ENCODE measurements at places on chromosomes 4 and X.

- DNase-seq: no peak
Observed at GRCh38 chr4:11264841-11265240, 163.9 kb downstream of the HS3ST1 start.

GRCh38 chr4:40937140-40937725 is 187.5 kb downstream of the NSUN7 start:
- DNase-seq: no peak

GRCh38 chrX:46580613-46581012 is 7.0 kb downstream of the CHST7 start:
- DNase-seq: no peak

DNA sequence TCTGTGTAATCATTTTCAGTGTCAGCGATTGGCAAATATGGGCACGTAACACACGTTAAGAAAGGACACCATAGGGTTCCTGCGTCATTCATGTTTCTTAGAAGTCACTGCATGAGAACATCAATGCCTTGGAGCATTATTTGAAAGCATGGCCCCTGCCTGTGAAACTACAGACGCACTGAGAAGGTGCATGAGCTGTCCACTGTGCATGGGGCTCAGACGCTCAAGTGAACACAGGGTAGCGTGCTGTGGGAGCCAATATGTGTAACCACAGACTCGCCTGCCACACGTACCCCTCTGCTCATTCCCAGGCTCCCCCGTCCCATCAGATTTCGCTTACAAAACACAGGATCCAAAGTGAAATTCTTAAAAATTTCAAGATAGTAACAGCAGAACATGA is 6.5 kb downstream of the PPP2R2C start:
- no peak for DNase-seq

GRCh38 chrX:20567108-20567507 is 300.4 kb upstream of the RPS6KA3 start:
- no peak for DNase-seq

DNA sequence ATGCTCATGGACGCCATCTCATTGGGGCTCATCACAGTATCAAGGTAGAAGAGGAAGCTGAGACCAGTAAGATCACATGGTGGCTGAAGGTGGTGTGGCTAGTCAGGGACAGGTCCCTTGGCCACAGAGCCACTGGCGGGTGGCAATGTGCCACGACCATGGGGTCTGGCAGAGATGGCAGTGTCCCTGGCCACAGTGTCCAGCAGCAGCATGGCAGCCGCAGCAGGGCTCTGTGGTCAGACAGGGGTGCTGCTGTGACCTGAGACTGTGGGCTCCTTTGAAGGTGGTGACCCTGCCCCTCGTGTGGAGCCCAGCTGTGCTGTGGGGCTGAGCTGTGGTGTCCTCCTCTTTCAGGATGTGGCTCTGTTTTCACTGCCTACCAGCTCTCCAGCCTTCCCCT is 2.2 kb upstream of the DOK7 start:
- DNase-seq: no peak

DNA sequence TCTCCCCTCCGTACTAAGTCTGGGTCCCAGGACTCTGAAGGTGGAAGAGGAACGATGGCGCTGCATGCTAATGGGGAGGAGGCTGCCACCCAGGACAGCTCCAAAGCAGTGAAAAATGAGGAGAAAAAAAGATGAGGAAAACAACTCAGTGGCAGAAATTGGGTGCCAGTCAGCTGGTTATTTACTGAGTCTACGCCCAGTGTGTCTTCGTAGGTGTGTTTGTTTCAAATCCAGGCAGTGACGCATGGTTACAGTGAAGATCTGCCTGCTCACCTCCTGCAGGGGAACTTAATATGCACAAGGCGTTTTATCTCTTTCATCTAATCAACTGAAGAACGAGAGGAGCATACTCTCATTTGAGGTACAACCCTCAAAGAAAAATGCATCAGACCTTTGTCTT is 70.9 kb upstream of the FBXW7 start:
- no peak for DNase-seq

DNA sequence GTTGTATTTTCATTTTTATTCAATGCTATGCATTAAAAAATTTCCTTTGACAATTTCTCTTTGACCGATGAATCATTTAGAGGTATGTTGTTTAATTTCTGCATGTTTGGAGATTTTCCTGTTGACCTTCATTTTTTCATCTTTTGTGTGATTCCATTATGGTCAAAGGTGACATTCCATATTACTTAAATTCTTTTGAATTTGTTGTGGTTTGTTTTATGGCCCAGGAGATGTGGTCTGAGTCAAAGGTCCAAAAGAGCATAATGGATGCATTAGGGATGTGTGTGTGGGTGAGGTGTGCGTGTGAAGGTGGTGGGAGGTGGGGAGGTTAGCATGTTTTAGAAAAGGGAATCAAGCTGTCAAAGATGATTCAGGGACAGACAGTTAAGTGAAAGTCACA is 76.0 kb upstream of the GIMD1 start:
- no peak for DNase-seq

DNA sequence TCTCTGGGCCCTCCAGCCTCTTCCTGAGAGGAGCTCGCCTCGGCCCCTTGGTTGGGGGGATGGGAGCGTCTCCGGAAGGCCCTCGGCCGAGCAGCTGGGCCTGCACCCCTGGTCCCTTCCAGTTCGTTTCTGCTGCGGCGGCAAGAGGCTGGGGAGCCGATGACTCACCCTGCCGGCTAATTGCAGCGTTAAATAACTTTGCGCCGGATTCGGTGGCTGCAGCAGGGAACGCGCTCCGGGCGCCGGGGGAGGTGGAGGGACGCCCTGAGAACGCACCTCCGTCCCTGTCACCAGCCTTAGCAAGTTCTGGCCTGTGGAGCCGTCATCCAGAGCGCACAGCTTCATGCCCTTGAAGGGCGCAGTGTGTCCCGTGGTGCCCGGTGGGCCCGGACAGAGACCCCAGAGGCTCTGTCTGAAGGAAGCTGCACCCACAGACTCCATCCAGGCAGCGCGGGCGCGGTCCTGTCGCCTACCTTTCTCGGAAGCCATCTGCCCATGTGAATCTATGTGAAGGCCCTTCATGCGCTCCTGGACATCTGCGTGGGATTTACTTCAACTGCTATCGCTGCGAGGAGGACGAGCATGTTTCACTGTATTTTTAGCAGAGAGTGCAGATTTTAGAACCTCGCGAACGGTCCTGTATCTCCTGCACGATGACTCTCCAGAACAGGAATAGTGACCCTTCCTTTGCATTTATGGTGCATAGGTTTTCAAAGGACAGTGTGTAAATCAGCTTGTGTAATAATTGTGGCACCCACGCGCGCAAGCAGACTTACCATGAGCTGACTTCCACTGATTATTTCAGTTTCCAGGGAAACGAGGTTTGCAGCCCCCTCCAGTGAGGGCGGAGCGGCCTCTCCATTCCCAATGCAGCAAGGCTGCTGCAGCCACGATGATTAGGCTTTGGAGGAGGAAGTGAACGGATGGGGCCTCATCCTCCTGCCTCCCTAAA is 1.7 kb upstream of the TMEM271 start:
- DNase-seq: peak; percentile 8

- DNase-seq: peak; percentile 55
Observed at GRCh38 chr4:169024762-169025161, 14.7 kb upstream of the CBR4 start.

DNA sequence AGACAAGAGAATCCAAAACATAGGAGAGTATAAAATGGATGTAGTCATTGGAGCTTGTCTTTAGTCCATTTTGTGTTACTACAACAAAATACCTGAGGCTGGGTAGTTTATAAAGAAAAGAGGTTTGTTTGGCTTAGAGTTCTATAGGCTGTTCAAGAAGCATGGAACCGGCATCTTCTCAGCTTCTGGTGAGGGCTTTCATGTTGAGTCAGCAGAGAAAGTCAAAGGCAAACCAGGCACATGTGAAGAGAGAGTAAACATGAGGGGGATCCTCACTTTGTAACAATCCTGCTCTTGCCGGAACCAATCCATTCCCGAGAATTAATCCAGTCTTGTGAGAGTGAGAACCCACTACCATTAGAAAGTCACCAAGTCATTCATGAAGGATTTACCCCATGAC is 8.1 kb upstream of the HCCS start:
- no peak for DNase-seq

GRCh38 chr4:75180790-75181776 is 248.2 kb downstream of the PARM1 start:
- no peak for DNase-seq

- DNase-seq: no peak
Observed at GRCh38 chr4:142339053-142339452, 507.0 kb downstream of the INPP4B start.

GRCh38 chr4:126701756-126702155 is 931.0 kb upstream of the INTU start:
- peak; percentile 3 for DNase-seq

GRCh38 chrX:81308086-81308829 is 106.4 kb downstream of the SH3BGRL start:
- no peak for DNase-seq

DNA sequence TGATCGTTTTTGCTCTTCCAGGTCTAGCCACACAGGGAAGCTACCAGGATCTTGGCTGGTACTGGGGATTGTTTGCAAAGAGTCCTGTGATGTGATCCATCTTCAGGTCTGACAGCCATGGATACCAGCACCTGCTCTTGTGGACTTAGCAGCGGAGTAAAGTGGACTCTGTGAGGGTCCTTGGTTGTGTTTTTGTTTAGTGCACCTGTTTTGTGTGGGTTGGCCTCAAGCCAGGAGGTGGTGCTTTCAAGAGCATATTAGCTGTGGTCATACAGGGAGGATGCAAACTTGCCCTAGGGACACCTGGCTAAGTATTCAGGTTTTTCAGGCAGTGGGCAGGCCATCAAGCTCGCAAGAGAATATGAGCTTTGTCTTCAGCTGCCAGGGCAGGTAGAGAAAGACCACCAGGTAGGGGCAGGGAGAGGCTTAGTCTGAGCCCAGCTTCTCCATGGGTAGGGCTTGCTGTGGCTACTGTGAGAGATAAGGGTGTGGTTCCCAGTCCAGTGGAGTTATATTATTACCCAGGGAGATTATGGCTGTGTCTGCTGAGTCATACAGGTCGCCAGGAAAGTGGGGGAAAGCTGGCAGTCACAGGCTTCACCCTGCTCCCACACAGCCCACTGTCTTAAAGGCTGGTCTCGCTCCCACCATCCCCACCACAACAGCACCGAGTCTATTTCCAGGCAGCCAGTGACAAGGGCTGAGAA is 293.7 kb downstream of the PCDH18 start:
- DNase-seq: no peak

DNA sequence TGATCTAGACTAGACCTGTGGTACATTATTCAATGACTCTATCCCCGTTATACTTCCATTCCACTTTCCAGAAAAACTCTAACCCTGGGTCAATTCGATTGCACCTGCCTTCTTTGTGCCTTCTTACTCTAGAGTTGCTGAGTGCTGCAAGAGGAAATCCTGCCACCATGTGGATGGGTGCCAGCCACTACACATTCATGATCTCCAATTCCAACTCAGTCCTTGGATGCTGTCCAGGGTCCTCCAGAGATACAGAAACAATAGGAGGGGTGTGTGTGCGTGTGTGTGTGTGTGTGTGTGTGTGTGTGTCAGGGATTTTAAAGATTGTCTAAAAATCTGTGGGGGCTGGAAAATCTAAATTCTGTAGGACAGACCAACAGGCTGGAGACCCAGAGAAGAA is 42.9 kb upstream of the INTS6L start:
- peak; percentile 64 for DNase-seq

All from amniotic epithelial cell (primary cell).